RKO (cell line): ENCODE measurements at places on chromosomes 1 and 21.

GRCh38 chr1:92481599-92481925 is 5.2 kb downstream of the GFI1 start:
- DNase-seq, result no peak

DNA sequence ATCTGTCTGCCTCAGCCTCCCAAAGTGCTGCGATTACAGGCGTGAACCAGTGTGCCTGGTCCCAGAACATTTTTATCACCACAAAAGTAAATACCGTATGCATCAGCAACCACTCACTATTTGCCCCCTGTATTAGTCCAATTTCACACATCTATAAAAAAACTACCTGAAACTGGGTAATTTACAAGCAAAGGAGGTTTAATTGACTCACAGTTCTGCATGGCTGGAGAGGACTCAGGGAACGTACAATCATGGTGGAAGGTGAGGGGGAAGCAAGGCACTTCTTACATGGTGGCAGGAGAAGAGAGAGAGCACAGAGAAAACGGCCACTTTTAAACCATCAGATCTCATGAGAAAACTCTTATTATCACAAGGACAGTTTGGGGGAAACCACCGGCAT is 25.6 kb upstream of the CTH start:
- no peak for DNase-seq

- no peak for DNase-seq
Measured at GRCh38 chr1:1535201-1536018, 5.0 kb downstream of the TMEM240 start.

DNA sequence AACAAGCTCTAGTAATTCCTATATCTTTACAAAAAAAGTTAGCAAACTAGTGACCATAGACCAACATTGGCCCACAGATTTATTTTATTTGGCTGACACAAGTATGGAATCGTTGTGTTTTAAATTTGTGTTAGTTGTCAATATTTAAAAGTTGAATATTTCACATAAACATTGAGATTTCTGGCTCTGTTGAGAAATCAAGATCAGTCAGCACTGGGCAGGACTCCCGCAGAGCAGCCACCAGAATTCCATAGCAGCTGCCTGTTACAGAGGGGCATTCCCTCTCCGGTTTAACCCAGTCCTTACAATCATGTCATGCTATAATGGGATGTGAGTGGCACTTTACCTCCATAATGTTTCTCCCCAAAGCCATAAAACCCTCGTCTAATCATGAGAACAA is 79.2 kb upstream of the NRIP1 start:
- DNase-seq, result no peak
